Adrenal gland (tissue), 19 donors: ENCODE measurements at places on chromosomes 1 and 21.

DNA sequence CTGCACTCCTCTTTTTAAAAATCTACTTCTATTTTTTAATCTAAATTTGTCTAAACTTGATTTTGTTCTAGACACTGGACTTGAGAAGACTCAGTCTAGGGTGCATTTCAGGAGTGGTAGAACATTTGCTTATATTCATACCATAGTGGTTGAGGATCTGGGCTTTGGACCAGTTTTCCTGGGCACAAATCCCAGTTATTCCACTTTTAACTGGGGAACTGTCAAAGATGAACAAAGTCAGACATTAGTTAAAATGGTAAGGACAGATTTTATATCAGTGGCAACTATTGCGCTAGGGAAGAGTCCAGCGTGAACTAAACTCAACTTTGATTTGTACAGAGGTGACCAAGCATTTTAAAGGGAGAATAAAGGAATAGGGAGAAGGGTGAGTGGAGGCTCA is 102.4 kb downstream of the FMN2 start:
- no peak for DNase-seq

- DNase-seq = no peak
Measured at GRCh38 chr1:22387919-22388580, 63.6 kb upstream of the ZBTB40 start.

DNA sequence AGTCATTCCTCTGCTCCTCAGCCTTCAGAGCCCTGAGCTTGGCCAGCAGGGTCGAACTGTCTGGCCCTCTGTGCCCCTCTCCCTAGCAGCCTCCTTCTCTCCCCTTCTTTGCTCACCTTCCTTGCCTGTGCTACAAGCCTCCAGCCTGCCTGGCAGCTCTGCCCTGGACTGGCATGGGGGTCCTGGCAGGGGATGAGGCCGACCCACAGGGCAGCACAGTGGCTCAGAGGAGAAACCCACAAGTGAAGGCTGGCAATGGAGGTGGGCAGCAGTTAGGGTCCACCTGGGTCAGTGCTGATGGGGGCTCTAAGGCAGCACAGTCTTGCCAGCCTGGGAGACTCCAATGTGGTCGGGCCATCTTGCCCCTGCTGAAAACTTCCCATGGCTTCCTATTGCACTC is 274.2 kb downstream of the GRIK3 start:
- no peak for DNase-seq

- no peak for DNase-seq
Measured at GRCh38 chr1:93813076-93813475, 65.9 kb downstream of the DNTTIP2 start.

GRCh38 chr21:25462517-25462971 is 144.7 kb downstream of the MRPL39 start:
- DNase-seq = no peak

DNA sequence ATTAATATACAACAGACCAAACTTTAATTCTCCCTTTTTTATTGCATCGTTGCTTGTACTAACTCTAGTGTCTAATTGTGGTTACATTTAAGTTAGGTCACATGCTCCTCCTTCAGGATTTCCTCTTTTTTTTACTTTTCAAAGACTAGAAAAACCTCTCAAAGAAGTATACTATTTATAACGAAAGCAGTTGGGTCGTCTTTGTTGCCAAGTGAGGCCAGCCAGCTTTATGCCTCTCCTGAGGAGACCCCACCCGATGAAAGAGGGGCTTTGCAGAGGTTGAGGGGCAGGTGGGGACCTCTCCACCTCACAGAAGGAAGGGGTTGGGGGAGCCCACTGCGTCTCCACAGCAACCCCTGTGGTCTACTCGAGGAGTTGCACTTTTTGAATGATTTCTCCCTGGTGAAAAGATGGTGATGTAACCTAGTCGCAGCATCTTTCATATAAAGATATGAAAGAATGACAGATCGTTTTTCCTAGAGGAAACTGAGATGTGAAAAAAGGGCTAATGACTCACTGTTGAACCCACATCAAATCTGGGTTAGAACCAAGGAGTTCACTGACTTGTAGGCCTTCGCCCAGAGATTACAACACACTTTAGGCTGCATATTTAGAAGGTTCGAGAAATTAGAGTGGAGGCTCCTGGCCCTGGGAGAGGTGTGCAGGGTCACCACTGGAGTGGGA is 6.4 kb downstream of the TGFB2 start:
- DNase-seq = peak; percentile 20
